ENCODE measurements at places on chromosomes 5 and 9. TPM values are rescaled to one million over a fixed set of nuclear protein-coding genes. Genes with fewer than 3 reads are reported as not detected.

Gene FOXD1
- 0.28 TPM for total RNA-seq

Gene MEGF9
- total RNA-seq = 23.3 TPM

DNA sequence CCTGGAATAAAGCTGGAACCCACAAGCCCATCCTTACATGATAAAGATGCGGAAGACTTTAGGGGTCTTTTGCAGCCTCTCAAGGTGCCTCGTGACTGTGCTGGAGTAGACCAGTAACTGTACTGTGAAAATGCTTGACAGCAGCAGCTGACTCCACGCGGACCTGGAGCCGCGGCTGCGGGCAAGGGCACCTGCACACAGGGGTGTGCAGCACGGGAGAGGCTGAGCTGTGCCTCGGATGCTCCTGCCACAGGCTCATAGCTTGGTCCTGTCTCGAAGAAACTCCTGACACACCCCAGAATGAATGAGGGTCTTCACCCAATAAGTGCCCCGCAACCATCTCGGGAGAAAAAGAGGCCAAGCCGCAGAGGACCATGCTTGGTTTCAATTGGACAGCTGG is 40.3 kb upstream of the CEP72 start:
- DNase-seq = no peak

GRCh38 chr5:113213551-113214425 is 221.0 kb downstream of the TSSK1B start:
- DNase-seq = no peak

GRCh38 chr9:87088621-87089365 is 141.5 kb upstream of the GAS1 start:
- no peak for DNase-seq

DNA sequence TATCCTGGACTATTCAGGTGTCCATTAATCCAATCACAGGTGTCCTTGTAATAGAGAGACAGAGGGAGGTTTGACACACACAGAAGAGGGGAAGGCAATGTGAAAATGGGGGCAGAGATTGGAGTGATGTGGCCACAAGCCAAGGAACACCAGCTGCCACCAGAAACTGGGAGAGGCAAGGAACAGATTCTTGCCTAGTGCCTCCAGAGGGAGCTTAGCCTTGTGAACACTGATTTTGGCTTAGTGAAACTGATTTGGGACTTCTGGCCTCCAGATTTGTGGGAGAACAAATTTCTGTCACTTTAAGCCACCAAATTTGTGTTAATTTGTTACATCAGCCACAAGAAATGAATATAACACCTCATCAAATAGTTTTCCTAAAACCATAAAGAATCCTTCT is 416.2 kb downstream of the ENC1 start:
- no peak for DNase-seq

DNA sequence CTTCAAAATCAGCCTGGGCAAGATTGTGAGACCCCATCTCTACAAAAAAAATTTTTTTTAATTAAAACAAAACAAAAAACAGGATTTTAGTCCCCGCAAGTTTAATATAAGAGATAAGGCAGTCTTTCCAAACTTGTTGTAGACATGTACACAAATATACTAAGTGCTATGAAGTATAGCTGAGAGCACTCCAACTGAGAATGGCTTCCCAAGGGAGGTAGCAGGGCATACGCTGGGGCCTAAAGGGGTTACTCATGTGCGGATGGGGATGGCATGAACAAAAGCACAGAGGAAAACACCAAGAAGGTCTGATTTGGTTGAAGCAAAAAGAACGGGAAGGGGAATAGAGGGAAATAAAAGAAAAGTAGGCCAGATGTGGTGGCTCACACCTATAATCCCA is 21.1 kb downstream of the SAR1B start:
- DNase-seq = no peak
